ENCODE measurements at places on chromosomes 16 and 17. TPM values are rescaled to one million over a fixed set of nuclear protein-coding genes. Genes with fewer than 3 reads are reported as not detected.

The KRTAP4-16 gene
- total RNA-seq, result not detected

The SPATA32 gene
- not detected for total RNA-seq

The KCNH4 gene
- total RNA-seq, result 0.19 TPM

The PIK3R5 gene
- 4.3 TPM for total RNA-seq

The HBA2 gene
- 102 TPM for total RNA-seq

The C17orf50 gene
- not detected for total RNA-seq

The C17orf113 gene
- 0.50 TPM for total RNA-seq

The IGFALS gene
- total RNA-seq, result not detected

- no peaks in the 10 kb centered on the region for H3K4me1 ChIP-seq
- no peak overlapping the region for H3K4me3 ChIP-seq
- DNase-seq, result peak; percentile 47
- no peaks in the 10 kb centered on the region for H3K27me3 ChIP-seq
- H3K36me3 ChIP-seq, result no peaks in the 10 kb centered on the region
- H3K27ac ChIP-seq, result no peak overlapping the region
Observed at GRCh38 chr16:73232555-73233328, 184.8 kb upstream of the ZFHX3 start.

DNA sequence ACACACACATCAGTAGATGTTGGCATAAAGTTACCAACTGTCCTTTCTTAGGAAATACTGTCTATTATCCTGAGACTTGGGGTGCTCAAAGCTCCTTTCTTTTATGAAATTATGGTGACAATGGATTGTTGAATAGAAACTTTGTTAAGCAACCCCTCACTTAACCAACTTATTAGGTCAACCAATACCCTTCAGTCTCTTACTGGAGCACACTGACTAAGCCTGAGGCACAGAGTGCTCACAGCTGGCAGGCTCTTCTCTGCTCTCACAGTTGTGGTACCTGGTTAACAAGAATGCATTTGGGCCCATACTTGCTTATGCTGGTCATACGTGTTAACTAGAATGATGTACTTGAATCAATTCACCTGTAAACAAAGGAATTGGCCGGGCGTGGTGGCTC, 24.8 kb downstream of the CD300LF start:
- no peak overlapping the region for H3K27ac ChIP-seq
- no peaks in the 10 kb centered on the region for H3K27me3 ChIP-seq
- H3K36me3 ChIP-seq, result no peaks in the 10 kb centered on the region
- H3K4me1 ChIP-seq, result no peaks in the 10 kb centered on the region
- no peak for DNase-seq

- H3K27ac ChIP-seq, result no peak overlapping the region
- H3K4me3 ChIP-seq, result no peak overlapping the region
- H3K27me3 ChIP-seq, result peaks cover 5% of the 10 kb centered on the region
- DNase-seq, result no peak
Observed at GRCh38 chr17:58268326-58268725, 12.4 kb downstream of the MPO start.

DNA sequence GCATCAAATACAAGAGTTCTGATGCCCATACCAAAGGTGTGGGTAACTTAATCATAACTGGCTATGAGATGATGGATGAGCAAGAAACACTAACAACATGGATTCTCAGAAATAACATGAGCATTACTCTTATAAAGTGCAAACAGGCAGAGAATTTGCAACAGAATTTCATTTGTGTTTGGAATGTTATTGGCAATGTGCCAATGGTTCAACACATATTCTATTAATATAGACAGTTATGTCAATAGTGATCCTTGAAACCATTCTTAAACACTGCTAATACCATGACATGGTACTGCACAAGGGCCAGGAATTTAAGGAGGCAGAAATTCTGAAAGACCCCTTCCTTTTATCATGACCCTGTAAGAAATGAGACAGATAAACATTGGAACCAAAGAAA, 217.1 kb upstream of the WSB1 start:
- no peak overlapping the region for H3K4me3 ChIP-seq
- no peaks in the 10 kb centered on the region for H3K27me3 ChIP-seq
- H3K27ac ChIP-seq, result no peak overlapping the region
- no peak for DNase-seq
- no peaks in the 10 kb centered on the region for H3K36me3 ChIP-seq

DNA sequence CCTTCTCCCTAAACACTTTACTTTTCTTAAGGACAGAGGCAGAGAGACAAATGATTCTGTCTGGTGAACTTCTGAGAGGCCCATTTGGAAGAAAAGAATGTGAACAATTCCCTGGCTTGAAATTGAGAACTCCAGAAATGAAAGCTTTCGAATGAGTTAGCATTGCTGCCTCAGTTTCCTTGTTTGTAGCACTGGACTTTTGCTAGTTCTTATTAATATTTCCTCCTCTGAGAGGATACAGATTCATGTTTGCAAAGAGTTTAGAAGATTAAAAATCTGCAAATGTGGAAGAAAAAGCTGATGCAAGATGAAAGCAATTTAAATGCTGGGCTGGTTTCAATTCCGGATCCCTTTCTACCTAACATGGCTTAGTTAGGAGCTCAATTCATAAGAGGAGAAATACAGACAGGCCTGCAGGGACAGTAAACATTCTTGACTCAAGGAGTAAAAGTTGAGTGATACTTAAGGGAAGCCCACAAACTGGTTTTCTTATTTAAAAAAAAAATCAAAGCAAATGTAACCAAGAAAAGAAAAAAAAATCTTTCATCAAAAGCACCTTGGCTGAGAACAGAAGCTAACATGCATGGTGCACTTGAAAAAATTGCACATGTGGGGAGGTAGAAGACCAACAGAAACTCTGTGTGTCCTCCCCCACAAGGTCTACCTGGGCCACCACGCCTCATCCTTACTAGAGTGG, 27.1 kb downstream of the HNF1B start:
- H3K27me3 ChIP-seq, result no peaks in the 10 kb centered on the region
- no peak for DNase-seq
- no peak overlapping the region for H3K27ac ChIP-seq

DNA sequence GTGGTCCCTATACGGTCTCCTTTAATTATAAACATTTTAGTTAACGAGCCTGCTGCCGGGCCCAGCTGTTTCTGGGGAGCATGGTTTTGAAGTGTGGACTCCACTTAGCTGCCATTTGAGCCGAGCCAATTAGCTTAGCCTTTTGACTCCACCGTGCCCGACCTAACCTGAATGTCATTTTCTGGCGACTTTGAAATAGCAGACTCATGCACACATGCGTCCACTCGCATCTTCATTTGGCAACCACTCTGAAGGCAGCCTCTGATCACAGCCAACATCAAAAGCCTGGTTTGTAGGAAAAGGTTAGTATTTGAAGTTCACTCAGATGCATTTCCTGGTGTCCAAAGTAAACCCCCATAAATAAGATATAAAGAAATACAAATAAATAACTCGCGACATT, 16.8 kb downstream of the AXIN2 start:
- peaks cover 23% of the 10 kb centered on the region for H3K4me1 ChIP-seq
- no peak overlapping the region for H3K4me3 ChIP-seq
- no peaks in the 10 kb centered on the region for H3K27me3 ChIP-seq
- DNase-seq, result no peak

DNA sequence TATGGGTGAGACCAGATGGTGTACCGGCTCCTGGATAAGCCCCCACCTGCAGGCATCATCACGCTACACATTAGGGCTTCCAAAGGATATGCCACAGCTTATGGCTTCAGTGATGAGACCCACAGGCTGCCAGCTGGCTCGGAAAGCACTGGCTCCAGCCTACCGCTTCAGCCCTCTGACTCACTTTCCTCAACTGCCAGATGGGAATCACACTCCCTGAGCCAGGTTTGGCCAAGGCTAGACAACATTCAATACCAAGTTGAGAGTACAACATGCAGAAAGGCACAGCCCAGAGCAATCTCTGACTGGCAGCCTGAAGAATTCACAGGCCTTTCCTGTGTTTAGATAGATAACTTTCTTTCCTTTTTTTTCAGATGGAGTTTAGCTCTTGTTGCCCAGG, 10.3 kb downstream of the CENPV start:
- H3K36me3 ChIP-seq, result peaks cover 23% of the 10 kb centered on the region
- H3K27me3 ChIP-seq, result no peaks in the 10 kb centered on the region
- no peaks in the 10 kb centered on the region for H3K4me1 ChIP-seq

DNA sequence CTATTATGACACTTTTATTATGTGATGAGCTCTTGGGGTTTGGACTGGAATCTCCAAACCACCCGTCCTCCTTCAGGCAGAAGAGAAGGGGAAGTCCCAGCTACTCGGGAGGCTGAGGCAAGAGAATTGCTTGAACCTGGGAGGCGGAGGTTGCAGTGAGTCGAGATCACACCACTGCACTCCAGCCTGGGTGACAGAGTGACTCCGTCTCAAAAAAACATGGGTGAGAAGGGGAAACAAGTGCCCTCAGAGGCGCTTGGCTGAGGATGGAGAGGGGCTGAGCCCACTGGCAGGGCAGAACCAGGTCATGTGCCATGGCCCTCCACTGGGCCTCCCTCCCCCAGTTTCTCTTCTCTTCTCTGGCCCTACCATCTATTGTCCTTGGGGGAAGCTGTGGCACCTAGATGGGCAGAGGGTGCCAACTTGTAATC, 120.9 kb upstream of the SMURF2 start:
- peaks cover 13% of the 10 kb centered on the region for H3K27me3 ChIP-seq
- H3K27ac ChIP-seq, result no peak overlapping the region
- peaks cover 38% of the 10 kb centered on the region for H3K36me3 ChIP-seq
- H3K4me3 ChIP-seq, result no peak overlapping the region
- DNase-seq, result no peak
- H3K4me1 ChIP-seq, result peaks cover 19% of the 10 kb centered on the region

DNA sequence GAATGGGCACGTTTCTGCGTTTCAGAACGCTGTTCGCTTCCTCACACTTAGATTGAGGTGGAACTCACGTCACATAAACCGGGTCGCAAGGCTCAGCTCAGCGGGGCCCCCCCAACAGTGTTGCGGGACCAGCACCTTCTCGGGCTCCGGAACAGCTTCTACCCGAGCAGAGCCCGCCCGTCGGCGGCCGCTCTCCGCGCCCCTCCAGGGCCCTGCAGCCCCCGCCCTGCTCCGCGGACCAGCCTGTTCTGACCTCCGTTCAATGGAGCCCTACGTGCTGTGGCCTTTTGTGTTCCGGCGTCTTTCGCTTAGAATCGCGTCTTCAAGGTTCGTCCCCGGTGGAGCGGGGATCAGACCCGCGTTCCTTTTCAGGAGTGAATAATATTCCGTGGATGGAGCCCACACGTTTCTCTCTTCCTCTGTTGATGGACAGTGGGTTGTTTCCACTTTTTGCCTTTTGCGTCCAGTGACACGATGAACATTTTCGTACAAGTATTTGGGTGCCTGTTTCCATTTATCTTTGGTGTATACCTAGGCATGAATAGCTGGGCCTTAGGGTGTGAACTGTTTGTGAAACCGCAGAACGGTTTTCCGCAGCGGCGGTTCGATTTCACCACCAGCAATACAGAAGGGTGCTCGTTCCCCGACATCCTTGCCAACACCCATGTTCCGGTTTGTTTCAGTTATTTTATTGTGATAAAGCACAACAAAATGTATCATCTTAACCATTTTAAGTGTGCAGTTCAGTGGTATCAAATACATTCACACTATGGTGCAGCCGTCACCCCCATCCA, 2.3 kb upstream of the SLC22A31 start:
- H3K4me1 ChIP-seq, result no peaks in the 10 kb centered on the region
- no peak overlapping the region for H3K4me3 ChIP-seq
- no peak for DNase-seq
- no peak overlapping the region for H3K27ac ChIP-seq

DNA sequence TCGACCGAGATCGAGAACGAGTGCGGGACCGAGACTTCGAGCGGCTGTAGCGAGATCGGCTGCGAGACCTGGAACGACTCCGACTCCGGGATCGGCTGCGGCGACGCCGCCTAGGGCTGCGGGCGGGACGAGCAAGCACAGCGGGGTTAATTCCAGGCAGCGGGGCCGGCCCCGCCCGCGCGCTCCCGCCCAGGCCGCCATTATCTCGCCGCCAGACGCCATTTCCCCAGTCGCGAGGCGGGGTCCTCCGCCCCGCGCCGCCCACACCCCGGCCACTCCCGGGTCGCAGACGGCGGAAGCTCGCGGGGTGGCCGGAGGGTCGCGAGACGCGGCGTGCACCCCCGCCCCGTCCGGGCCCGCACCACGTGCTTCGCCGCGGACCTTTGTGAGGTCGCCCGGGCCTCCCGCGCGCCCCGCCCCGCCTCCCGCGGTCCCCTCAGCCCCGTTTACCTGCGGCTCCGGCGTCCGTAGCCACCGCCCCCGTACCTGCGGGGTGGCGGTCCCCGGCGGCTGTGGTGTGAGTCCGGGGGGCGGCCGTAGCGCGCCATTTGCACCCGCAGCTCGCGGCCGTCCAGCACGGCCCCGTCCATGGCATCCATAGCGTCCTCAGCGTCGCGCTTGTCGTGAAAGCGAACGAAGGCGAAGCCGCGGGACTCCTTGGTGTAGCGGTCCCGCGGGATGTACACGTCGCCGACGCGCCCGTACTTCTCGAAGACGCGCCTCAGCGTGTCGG, 616 bp downstream of the SRSF2 start:
- H3K27ac ChIP-seq, result peak overlapping the region; percentile 98
- peak; percentile 87 for DNase-seq
- H3K4me1 ChIP-seq, result peaks cover 78% of the 10 kb centered on the region
- H3K36me3 ChIP-seq, result peaks cover 51% of the 10 kb centered on the region
- peak overlapping the region; percentile 95 for H3K4me3 ChIP-seq

DNA sequence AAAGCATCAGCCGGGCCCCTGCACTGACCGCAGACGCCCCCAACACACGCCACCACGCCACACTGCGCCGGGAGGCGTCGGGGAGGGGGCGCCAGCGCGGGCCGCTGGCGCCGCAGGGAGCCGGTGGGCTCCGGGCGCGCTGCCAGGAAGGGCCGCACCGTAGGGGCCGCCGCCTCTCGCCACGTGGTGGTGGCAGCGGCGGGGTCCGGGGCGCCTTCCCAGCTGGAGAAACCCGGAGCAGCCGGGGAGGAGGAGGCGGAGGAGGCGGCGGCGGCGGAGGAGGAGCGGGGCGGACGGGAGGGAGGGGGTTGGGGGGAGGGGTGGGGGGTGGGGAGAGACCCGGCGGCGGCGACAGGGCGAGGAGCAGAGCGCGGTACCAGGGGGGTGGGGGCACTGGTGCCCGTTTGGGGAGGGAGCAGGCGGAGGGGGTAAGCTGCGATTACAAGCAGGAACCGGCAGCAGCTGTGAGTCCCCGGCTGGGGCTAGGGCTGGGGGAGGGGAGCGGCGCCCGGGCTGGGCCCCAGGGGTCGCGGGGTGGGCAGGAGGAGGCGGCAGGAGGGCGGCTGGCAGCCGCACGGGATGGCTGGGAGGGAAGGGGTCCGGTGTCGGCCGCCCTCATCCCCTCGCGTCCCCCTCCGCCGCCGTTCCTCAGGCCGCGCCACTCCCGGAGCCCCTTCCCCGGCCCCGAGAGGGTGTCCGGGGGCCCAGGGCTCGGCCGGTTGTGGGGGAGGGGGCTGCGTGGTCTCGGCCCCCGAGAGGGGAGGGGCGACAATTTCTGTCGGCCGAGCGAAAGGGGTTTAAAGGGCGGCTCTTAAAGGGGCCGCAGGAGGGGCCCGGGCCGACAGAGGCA, at the start of gene TBKBP1:
Gene TBKBP1 (plus strand): TSS at position 431 of the 850 bp plus-strand sequence. CDS start 1,952 bp downstream, outside the sequence.
- H3K27me3 ChIP-seq, result no peaks in the 10 kb centered on the region
- DNase-seq, result peak; percentile 59
- peak within 1 kb of the TSS; percentile 89 for H3K27ac ChIP-seq
- H3K4me1 ChIP-seq, result peaks cover 28% of the 10 kb centered on the region
- H3K4me3 ChIP-seq, result peak within 1 kb of the TSS; percentile 94
- H3K36me3 ChIP-seq, result peaks cover 6% of the 10 kb centered on the region

- no peak overlapping the region for H3K4me3 ChIP-seq
- no peak for DNase-seq
- H3K27me3 ChIP-seq, result no peaks in the 10 kb centered on the region
- H3K4me1 ChIP-seq, result peaks cover 68% of the 10 kb centered on the region
Observed at GRCh38 chr16:11792410-11793241, 4.4 kb downstream of the ZC3H7A start.

- peak overlapping the region; percentile 10 for H3K27ac ChIP-seq
- no peak overlapping the region for H3K4me3 ChIP-seq
- H3K4me1 ChIP-seq, result no peaks in the 10 kb centered on the region
- no peaks in the 10 kb centered on the region for H3K27me3 ChIP-seq
Observed at GRCh38 chr16:80507538-80507937, 33.3 kb upstream of the DYNLRB2 start.
